Thyroid gland (tissue), 4 donors: ENCODE measurements at places on chromosomes 1 and 21.
A peak's percentile ranks its signal among the peaks of the same experiment; 100 is the strongest.

GRCh38 chr1:213745451-213745850 lies 242.3 kb upstream of the PROX1 start:
- no peak for DNase-seq

DNA sequence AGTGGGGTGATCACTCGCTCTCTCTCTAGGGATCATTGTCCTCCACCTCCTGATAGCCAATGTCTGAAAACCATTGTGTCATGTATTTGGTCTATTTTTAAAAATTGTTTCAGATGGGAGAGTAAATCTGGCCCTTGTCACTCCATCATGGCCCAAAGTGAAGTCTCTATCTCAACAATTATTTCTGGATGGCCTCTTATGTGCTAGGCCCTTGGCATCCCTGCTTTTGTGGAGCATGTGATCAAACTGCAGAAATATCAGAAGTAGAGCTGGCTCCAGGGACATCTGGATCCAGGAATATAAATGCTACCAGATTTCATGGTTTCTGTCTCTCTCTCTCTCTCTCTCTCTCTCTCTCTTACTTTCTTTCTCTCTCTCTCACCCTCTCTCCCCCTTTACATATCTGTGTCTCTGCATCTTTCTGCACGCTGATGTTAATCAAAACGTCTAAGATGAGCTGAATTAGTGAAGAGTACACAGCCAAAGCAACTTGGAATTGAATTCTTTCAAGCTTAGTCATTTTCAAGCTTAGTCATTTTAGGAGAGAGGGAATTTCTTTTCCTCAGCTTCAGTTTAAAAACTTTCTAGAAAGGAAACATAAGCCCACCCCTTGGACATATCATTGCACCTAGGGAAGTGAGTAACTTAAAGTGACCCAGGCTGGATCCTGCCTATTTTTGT lies 47.4 kb upstream of the DOCK7 start:
- no peak for DNase-seq

- DNase-seq, result no peak
These were observed 35.8 kb upstream of the CR2 start for GRCh38 chr1:207418351-207418750.

GRCh38 chr1:83593073-83593472 lies 405.9 kb downstream of the TTLL7 start:
- DNase-seq, result no peak

- no peak for DNase-seq
These were observed 19.3 kb downstream of the SLC19A1 start for GRCh38 chr21:45522986-45523385.

GRCh38 chr1:95057351-95057750 lies 15.4 kb downstream of the ALG14 start:
- DNase-seq, result no peak

- peak; percentile 6 for DNase-seq
These were observed 1.1 kb downstream of the SERBP1 start for GRCh38 chr1:67429011-67429527.

- DNase-seq, result no peak
These were observed 13.0 kb downstream of the IFI6 start for GRCh38 chr1:27658951-27659496.

DNA sequence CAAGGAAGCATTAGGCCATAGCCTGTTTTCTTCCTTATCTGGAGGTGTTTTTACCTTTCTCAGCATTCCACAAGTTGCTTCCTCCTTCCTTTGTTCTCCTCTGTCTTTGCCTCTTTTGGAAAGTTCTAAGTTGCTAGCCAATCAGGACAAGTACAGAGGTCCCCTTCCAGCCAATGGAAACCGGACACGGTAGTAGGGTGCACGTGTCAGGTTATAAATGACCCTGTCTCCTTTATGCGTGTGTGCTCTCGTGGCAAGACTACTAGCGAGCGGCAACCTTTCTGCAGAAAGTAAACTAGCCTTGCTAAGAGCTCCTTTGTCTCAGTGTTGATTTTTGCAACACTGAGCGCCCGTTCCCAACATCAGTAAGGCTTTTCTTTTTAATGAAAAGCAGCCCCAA lies 1.5 kb upstream of the ACADM start:
- no peak for DNase-seq

DNA sequence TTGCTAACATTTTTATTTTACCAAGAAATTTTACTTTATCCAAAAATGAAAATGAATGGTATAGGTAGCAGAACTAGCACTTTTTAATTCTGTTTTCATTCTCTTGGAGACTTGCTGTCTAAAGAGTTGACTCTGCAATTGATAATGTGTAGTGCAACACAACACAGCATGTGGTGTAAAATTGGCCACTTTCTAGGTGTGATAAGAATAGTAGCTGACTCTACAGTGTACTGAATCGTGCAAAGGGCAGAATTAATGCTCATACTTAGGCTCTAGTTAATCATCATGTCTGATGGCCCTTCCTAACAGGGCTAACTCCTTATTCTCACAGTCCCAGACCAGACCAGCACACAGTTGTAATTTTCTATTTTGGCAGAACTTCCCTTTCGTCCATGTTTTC lies 140.5 kb downstream of the NEK7 start:
- no peak for DNase-seq

DNA sequence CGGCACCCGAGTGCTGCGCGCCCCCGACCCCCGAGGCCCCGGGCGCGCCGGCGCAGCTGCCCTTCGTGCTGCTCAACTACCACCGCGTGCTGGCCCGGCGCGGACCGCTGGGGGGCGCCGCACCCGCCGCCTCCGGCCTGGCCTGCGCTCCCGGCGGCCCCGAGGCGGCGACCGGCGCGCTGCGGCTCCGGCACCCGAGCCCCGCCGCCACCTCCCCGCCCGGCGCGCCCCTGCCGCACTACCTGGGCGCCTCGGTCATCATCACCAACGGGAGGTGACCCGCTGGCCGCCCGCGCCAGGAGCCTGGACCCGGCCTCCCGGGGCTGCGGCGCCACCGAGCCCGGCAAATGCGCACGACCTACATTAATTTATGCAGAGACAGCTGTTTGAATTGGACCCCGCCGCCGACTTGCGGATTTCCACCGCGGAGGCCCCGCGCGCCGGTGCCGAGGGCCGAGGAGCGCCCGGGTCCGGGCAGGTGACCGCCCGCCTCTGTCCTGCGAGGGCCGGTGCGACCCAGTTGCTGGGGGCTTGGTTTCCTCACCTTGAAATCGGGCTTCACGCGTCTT lies 49.0 kb downstream of the SIM2 start:
- DNase-seq, result peak; percentile 37

GRCh38 chr1:244552336-244552735 lies 91.3 kb downstream of the CATSPERE start:
- no peak for DNase-seq

DNA sequence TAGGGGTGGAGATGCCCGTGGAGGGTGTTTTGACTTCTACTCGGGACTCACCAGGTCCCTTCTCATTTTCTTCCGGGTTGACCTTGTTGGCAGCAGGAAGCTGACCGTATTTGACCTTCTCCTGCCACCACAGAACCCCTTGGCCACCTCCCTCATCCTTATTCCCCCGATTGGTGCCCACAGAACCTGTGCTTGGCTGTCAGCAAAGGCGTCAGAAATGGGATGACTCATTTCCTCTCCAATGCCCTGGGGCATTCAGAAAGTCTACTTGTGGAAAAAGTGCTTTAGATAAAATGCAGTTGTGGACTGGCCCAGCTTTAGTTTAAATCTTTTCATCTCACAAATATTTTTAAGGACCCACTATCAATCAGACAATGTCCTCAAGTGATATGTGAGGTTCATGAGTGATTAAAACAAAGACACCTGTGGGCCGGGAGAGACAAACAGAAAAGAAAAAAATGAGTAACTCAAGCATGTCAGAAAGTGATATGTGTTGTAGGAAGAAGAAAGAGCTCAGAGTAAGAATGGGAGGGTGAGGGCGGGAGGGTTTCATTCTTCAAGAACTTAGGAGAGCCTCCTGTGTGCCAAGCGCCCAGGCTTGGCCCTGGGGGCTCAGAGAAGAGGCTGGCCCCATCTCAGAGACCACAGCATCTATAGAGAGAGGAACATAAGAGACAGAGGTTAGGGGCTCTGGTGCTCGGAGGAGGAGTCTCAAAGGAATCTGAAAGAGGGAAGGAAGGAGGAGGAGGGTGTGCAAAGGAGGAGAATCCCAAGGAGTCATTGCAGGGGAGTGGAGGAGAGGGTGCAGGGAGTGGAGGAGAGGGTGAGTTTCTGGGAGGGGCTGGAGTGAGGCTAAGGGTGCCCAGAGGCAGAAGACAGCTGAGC lies 221.6 kb upstream of the VAMP3 start:
- no peak for DNase-seq

DNA sequence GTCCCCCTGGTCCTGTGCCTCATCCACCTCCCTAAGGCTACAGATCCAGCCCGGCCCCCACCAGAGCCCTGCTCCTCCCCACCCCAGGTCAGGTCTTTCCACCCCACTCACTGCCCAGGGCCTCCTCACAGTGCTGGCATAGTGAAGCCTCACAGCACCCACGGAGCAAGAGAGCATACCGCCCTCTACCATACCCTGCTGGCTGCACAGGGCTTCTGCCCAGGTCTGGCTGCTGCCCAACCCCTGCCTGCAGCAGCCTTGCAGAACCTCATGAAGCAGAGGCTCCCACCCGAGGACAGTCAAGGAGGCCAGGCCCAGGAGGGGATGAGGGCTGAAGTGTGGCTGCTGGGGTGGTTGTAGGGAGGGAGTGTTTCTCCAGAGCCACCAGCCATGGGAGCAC lies 19.7 kb upstream of the ARF1 start:
- no peak for DNase-seq

GRCh38 chr1:218384581-218384993 lies 39.5 kb downstream of the TGFB2 start:
- DNase-seq, result no peak

- DNase-seq, result no peak
These were observed 95.0 kb downstream of the RAVER2 start for GRCh38 chr1:64839732-64840405.

- no peak for DNase-seq
These were observed 60.0 kb upstream of the KCTD3 start for GRCh38 chr1:215507119-215507518.

GRCh38 chr1:108028841-108029388 lies 63.9 kb upstream of the VAV3 start:
- DNase-seq, result no peak

DNA sequence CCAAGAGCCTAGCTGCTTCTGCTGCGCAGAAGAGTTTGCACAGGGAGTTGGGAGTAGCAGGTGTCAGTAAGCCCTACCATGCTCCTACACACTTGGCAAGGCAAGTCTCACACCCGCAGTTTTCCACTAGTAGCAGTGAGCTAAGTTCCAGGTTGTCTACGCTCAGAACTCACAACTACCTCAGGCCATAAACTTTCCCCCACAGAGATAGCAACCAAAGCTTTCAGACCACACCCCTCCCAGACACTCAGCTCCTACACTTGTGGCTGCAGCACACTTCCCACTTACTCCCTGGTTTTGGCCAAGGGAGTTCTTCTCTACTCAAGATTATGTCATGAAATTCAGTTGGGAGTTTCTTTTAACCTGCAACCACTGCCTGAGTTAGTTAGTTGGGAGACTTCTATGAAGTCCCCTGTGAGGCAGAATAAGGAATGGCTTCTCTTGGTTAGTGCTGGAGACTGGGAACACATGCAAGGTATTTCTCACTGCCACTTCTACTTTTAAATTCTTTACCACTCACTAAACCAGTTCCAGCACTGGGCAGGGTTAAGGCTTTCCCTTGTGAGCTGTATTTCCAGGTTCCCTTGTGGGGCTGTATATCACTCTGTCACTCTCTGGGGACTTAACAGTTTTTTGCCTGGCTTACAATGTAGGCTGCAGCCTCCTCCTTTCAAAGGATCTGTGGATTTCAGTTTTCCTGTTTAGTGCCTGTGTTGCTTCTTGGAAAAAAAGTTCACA lies 18.3 kb upstream of the MAB21L3 start:
- no peak for DNase-seq

- no peak for DNase-seq
These were observed 108.6 kb upstream of the RAB3GAP2 start for GRCh38 chr1:220380885-220381284.

GRCh38 chr1:15180945-15181523 lies 27.5 kb downstream of the TMEM51 start:
- DNase-seq, result no peak

DNA sequence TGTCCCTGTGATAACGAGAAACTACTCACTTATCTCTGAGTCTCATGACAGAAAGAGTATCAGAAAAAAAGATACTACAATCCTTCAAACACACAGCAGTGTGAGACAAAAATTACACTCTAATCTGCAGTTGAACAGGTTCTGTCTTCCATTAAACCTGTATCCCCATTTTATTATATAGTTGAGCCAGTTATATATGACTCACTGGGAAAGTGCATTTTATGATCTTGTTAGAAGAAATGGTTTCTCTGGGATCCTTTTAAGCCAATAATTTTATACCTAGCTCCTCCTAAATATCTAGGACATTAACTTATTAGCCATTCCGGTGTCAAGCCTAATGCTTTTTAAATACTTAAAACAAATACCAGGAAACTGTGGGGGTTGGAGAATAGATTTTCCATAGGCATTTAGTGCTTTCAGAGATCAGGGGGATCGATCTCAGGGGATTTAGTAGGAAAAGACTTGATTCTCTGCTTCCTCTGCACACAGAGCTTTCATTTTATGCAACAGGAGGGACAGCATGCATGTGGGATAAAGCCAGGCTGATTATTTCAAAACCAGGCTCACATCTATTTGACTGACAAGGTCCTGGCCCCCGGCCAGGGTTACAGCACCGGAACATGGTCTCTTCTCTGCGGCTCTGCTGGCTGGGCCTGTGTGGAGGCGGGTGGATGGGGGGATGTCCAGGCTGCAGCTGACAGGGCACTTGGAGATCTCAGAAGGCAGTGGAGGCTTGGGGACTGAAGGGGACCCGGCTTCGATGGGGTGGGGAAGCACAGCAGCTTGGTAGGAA lies 310.6 kb downstream of the DISC1 start:
- DNase-seq, result peak; percentile 34

- DNase-seq, result no peak
These were observed 12.7 kb upstream of the AK2 start for GRCh38 chr1:33049371-33049770.

GRCh38 chr1:218347723-218348627 lies 2.8 kb downstream of the TGFB2 start:
- DNase-seq, result peak; percentile 24

- peak; percentile 81 for DNase-seq
These were observed at the start of gene F5 for GRCh38 chr1:169586395-169587255. Gene F5 (minus strand): TSS chr1:169586481. CDS start chr1:169586386, 95 bp downstream.

DNA sequence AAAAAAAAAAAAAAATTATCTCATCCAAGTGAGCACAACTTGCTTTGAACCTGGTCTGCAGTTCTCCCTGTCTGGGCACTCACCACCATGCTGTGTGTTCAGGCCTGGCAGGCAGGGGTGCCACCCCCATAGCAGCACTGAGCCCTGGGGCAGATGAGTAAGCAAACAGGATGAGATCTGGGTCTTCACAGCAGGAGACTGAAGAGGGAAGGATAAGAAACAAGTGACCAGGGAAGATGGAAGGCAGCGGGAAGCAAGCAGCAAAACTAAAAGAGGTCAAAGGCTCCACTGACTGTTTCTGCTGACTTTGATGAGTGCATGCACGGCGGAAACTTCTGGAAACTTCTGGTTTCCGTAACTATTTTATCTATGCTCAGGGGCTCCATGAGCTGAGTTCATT lies 133.5 kb upstream of the SOD1 start:
- DNase-seq, result no peak
